ENCODE measurements at places on chromosomes 1 and 21.

DNA sequence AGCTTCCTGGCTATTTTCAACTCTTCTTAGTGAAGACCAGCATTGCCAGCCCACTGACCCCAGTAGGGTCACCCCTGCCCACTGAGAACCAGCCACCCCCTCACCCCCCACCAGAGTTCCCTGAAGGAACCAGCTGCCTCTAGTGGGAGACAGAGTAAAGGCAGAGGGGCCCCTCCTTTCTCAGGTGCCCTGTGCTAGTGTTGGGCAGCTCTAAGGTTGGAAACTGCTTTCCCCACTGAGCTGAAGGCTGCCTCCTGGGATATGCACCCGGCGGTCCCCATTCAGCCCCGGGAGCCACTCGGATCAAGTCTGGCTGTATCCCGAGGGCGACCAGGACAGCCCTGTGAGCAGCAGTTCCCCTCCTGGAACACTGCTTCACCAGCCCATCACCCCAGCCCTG lies 111.0 kb downstream of the PGBD5 start:
- no peak for DNase-seq

DNA sequence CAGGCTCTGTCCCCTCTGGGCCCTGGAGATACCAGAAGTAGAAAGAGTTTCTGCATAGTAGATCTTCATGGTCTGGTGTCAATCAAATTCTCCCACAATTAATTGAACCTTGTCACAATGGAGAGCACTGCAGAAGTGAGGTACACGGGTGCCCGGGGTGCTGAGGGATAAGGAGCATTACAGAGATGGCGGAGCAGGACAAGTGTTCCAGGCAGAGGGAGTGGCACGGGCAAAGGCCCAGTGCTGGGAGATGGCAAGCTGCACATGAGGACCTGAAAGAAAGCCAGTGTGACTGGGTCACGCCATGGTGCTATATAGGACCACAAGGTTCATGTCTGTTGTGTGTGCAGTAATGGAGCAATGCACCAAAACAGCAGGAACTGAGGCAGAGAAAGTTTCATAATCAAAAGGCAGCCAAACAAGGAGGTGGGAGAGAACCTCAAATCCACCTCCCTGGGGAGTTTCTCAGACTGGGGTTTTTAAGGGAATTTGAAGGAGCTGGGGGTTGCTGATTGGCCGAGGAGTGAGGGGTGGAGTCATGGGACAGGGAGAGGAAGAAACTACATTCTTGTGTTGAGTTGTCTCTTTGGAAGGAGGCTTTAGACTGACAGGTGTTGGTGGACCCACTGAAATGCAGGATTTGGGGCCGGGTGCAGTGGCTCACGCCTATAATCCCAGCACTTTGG lies 27.7 kb downstream of the ACOT11 start:
- DNase-seq = no peak

DNA sequence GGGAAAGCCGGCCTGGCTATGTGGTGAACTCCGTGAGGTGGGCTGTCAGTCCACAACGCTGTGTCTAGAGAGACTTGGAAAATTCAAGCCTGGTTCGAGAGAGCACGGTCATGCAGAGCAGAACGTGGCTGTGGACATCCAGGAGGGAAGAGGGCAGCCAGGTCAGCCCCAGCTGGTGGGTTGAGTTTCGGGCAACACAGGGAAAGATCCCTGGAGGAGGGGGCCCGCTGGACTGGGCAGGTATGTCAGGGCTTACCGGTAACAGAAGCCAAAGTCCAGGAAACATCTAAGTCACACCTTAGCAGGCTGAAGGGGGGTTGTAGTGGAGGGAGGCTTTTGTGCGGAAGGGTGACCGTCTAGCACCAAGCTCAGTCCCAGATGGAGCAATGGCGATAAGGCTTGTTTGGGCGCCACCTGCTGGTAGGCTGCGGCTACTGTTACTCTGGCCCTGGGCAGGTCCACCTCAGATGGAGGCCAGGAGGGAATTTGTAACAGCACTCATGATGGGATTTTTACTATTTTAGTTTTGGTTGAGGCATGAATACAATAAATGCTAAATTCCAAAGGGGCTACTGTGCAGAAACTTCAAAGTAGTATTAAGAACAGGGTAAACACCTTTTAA lies 143.3 kb upstream of the ZNF644 start:
- DNase-seq = peak; percentile 93

DNA sequence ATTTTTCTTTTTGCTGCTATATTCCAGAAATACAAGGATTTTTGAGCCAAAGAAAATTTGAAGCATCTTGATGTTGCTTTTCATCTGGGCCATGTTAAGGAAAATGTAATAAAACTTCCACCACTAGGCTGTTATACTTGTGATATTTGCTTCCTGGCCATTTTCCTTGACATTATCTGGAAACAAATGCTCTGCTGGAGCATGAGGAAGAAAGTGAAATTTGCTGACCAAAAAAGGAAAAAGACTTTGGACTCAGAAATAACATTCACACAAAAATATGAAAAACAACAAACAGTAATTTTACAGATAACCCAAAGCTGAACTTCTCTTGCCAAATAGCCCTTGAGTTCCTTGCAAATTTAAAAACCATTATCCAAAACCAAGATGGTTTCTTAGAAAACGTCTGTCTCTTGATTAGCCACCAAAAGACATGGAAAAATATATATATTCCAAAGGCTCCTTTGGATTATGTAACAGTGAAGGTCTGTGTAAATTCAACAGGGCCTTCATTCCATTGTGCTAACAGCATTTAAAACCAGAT lies 344.5 kb downstream of the LMX1A start:
- DNase-seq = no peak

DNA sequence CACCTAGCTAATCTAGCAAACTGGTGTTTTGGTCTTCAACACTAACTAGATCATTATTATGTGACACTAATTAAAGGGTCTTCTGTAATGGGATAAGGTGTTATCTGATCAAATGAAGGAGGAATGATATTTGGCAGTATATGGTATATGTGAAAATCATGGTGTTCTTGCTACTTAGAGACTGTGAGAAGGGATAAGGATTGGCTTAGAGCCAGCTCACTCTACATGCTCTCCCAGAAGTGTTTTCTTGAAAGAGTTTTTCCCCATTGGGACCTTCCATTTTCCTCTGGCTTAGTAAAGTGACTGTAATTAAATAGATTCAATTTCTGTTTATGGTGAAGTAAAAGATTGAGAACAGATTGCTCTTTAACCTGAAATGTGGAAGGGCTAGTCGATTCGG lies 71.2 kb upstream of the RGL1 start:
- no peak for DNase-seq

DNA sequence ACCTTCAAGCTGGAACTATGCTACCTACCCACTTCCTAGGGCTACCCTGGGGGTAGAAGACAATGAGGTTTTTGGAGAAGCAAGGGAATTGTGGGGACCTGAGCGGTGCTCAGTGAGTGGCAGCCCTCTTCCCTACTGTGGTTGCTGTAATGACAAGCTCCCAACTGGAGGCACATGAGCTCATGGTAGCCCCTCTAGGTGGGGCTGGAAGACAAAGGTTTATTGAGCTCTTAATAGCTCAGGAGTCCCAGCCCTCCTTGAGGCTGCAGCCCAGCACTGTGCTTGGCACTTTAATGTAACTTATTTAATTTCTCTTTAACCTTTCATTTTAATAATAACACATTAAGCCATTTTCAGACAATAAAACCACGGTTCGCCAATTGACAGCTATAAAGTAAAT lies 528.9 kb downstream of the OMA1 start:
- no peak for DNase-seq
